DMS79 treated with DMSO at 0.1 percent for 48 hours (cell line): ENCODE measurements at places on chromosomes 1 and 21.

DNA sequence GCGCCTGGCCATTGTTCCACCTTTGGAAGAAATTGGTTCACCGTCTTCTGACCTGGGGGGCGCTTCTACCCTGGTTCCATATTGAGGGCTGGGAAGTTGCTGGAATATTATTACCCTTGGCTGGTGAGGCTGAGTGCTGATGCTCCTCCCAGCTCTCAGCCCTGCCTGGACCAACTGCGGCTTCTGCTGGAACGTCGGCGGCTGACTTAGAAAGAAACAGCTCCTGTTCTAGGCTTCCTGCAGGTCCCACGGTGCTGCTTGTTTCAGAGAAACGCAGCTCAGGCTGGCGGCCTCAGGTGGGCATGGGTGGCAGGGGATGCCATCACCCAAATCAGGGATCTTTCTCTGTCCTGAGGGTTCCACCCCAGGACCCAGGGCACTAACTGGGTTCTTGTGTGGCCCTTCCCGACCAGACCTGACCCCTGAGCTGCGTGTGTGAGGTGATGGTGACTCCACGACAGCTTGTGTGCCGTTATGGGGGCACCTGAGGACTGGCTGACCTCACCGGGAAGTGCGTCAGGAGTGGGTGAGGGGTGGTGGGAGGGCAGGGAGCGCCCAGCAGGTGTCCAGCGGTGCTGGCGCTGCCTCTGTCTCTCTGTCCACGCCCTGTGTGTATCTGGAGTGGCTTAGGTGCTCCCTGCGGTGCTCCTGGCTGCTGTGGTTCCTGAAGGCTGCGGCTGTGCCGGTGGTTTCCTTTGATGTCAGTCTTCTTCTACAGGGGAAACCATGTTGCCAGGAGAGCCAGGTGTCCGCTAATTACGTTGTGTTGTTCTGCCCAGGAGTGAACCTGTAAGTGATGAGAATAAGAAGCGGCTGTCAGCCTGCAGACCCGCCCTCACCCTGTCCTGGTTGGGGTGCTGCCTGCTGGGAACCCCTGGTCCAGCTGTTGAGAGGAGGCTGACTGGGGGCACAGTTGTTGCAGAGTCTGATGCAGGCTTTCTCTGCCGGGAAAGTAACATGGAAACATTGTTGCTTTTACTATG is 8.9 kb downstream of the SKI start:
- no peak for DNase-seq

- no peak for DNase-seq
Measured at GRCh38 chr1:45172005-45172404, 34.4 kb downstream of the ZSWIM5 start.

DNA sequence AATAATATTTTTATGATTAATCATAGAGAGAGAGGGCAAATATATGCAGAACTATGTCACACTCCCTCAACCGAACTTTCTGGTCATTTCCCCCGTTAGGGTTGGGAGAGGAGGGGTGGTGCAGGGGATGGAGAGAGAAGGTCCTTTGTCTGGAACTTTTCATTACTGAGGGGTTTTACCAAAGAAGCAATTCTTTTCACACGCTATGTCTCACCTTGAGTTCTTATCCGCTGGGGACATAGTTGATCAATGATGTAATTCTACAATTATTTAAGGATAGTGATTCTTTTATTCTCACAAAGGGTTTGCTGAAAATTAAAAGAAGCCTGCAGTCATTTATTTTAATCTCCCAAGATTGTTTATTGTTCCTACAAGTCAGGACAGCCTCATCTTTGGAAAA is 98.3 kb upstream of the RUNX1 start:
- no peak for DNase-seq

DNA sequence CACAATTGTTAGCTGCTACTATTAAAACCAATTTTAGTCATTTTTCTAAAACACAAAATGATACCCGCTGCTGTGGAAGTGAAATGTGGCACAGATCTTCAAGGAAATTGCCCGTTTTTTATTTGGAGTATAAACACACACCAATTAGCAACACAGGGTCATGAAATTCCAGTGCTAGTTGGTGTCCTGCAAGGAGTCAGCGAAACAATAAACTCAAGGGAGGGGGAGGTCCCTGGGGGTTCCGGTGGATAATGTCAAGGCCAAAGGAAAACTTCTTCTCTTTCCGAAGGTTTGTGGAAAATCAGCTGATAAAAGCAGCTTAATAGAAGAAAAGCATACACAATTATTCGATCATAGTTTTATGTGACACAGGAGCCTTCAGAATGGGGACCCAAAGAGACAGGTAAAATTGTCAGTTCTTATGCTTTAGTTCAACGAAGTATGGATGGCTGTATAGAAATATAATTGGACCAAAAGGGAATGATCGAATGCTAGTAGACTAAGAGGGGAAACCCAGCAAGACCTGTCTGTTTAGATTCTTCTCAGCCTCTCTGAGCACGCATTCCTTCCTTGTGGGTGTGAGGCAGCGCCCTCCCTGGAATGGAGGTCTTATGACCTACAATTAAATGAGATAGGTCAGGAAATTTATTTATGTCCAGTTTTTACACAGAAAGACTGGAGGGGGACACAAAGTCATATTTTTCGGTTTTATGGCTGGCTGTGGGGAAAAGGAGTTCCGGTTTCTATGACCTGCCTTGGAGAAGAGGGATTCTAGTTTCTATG is 65.9 kb downstream of the KCNK1 start:
- DNase-seq: no peak

GRCh38 chr1:201137579-201138310 is 10.8 kb upstream of the ASCL5 start:
- no peak for DNase-seq

- peak; percentile 30 for DNase-seq
Measured at GRCh38 chr1:174005032-174005431, 17.1 kb downstream of the RC3H1 start.

GRCh38 chr1:200075938-200076546 is 48.5 kb downstream of the NR5A2 start:
- DNase-seq: no peak

DNA sequence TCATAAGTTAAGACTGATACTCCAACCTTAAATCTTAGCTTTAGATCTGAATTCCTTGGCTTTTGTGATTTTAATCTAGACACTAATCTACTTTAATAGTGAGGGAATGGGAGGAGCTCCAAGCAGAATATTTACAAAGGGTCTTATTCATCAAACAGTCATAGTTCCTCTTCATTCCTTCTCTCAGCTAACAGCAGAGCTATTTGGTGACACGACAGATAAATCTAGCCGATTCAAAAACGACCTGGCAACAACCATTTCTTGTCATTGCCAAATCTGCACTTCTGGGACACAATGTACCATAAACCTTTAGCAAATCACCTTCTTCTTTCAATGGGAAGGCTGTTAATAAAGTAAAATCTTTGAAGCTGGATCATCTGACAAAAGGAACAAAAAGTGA is 52.8 kb upstream of the FOXD3 start:
- DNase-seq: no peak

GRCh38 chr1:163426505-163427251 is 104.9 kb downstream of the NUF2 start:
- DNase-seq: no peak

DNA sequence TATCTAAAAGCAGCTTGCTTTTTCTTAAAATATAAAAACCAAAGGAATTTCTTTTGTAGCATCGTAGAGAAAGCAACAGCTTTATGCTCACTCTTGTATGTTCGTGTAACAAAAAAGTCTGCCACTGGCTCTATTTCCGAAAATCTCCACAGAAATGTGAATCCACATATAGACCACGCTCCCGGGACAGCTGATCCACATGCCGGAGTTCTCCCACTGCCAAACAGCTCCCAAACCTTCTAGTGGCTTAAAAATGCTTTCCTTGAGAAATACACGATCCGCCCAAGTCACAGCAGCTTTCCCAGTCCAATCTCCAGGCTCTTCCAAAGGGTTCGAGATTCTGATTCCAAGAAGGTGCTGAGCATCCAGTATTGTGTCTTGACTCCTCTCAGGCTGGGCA is 29.3 kb downstream of the PCSK9 start:
- no peak for DNase-seq

DNA sequence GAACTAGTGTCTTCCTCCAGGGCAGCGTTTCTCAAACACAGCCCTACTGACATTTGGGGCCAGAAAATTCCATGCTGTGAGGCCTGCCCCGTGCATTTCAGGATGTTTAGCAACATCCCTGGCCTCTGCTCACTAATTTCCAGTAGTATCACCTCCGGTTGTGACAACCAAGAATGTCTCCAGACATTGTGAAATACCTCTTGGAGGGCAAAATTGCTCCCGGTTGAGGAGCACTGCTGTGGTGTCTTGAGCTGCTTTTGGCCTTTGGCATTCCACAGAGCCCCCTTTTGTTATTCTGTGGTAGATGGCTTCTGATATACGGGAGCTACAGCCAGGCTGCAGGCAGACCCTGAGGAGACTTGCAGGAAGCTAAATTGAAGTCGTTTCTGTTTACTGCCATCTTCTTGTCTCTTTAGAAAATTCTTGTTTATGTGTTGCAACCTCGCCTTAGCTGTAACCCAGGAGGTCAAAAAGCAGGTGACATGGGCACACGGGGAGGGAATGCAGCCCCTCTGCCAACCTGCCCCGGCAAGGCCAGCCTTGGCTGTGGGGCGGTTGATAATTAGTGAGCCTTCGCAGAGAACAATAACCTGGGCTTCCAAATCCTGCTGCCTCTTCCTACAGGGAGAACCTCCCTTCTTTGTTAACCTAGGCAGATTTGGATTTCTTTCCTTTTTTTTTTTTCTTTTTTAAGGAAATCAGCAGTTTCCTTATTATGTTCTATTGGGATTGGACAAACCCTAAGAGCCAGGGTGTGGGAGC is 74.7 kb upstream of the AKT3 start:
- no peak for DNase-seq

DNA sequence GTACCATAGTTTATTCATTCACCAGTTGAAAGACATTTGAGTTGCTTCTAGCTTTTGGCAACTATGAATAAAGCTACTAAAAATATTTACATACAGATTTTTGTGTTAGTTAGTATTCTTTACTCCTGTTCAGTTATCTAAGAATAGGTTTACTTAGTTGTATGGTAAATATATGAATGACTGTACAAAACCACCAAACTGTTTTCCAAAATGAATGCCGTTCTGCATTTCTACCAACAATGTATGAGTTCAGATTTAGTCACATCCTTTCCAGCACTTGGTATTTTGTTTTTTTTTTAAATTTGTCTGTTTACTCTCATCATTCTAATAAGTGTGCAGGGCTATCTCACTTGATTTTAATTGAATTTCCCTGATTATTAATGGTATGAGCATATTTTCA is 3.4 kb upstream of the KIFAP3 start:
- DNase-seq: no peak
